ENCODE measurements at places on chromosomes 13 and 19.

GRCh38 chr19:41691268-41691970 lies 3.3 kb upstream of the CEACAM7 start:
- DNase-seq: no peak

DNA sequence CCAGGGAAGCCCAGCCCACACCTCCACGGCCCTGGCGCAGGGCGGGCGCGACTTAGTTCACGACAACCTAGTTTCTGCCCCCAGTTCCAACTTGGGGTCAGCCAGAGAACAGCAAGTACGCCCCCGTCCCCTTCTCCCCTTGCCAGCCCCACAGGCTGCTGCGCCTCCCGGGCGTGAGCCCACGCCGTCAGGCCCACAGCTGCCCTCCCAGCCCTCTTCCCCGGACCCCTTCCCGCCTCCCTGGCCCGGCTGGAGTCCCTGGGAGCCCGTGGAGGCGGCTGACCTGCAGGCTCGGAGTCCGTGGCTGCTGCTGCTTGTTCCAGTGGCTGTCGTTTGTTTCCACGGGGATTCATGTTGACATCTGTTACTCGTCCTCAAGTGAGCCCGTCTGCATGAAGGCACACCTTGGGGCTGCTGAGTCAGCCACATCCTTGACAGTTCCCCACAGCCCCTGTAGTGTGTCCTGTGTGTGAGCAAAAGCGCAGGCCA lies 86.0 kb downstream of the ATP11A start:
- DNase-seq: no peak

DNA sequence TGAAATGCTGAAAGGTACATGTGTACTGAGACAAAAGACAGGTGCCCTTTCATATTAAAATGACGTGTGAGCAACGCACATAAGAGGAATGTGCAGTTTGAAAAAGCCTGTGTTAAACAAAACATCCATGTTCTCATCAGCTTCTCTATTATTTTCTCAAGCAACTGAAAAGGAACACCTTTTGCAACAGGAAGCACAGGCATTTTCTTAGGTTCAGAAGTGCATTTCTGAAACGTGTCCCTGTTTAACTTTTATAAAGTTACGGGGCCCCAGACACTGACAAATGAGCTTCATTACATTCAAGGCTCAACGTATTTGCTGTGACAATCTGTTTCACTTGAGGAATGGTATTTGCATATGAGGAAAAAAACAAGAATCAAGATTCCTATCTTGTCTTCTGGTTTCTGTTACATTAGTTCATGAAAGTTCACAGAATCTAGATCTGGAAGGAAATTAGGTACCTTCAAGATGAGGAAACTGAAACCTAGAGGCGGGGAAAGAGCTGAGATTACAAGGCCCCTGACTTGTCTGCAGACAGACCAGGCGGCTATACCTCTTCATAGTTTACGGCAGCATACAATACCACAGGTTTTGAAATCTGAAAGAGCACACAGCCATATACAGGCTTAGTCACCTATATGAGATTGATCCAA lies 431.7 kb downstream of the KLF12 start:
- no peak for DNase-seq

DNA sequence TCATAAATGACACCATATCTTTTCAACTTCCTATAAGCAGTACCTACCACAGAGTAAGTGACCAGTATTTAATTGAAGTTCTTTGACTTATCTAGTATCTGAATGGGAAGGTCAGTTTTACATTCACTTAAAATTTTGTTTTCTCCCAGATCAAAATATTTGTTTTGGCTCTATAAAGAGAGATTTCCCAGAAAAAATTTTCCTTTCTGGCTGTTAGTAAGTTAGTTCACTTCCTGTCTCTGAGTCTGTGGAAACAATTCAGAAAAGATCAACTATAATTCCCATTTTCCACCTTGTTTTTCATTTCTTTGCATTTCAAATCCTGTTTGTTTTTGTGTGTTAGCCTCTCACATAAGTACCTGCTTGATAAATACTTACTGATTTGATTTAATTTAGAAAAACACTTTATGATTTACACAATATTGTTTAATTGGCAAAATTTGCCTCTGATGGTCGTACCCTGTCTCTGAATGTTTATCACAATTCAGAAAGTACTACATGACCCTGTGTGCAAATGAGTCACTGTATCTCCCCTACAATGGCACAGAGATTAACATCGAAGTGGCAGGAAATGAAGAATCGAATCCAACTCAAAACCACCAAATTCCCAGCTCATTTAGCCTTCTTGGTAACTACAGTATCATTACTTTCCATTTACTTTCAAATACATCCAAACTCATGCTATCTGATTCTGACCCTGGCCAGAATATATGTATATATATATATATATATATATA lies 15.4 kb upstream of the MED4 start:
- no peak for DNase-seq

- DNase-seq: no peak
These were observed 6.9 kb downstream of the B3GNT8 start for GRCh38 chr19:41420101-41420880.

DNA sequence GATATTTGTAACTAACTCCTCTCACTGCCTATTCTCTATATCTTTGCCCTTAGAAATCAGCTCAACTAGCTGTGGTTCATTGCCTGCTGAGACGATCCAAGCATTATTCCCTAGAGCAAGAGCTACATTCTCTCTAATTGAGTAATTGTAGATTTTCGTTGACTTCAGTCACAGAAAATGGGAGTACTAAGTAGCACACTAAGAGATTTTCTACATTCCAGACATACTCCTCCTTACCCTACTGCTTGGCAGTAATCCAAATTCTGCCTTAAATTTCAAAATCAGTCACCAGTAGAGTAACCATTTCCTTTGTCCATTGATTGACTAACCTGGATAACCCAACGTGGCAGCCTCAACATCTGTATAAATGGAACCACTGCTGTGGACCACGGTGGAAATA lies 1786.8 kb downstream of the SLITRK5 start:
- no peak for DNase-seq

- peak; percentile 43 for DNase-seq
These were observed 62.3 kb downstream of the ITGBL1 start for GRCh38 chr13:101514695-101515275.

- peak; percentile 14 for DNase-seq
These were observed 6.9 kb downstream of the DCLK1 start for GRCh38 chr13:36124236-36124822.

DNA sequence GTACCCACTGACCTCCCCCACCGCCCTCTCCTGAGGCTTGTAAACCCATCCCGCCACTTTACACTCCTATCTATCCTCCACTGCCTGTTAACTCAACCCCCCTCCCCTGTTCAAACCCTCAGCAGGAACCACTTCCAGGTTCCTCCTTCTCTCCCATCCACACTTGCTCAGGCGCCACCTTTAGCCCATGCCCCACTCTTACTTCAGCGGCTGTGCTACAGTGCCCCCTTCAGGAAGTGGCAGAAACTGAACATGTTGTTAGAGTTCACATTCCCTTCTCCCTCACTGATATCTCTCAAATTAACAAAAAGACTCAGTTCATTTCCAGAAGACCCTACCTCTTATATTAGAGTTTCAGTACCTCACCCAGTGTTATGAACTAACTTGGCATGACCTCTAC lies 49.4 kb downstream of the ZNF91 start:
- DNase-seq: no peak

DNA sequence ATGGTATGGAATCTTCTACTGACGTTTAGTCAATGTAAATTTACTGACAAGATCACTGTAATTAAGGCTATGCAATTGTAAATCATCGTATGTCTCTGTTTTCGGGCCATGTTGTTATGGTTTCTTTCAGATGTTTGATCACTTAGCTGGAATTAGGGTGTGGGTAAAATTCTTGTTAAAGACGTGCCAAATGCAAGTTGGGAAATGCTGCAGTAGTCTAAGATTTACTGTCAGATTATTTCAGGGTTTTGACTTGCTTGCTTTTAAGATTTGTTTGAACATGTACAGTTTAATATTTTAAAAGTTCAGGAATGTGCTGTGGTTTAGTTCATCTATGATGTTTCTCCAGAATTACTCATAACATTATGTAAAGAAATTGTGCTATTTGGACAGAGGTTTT lies 10.8 kb downstream of the NDFIP2 start:
- DNase-seq: no peak

- DNase-seq: peak; percentile 85
These were observed 99.3 kb upstream of the SOX1 start for GRCh38 chr13:111967572-111968201.

DNA sequence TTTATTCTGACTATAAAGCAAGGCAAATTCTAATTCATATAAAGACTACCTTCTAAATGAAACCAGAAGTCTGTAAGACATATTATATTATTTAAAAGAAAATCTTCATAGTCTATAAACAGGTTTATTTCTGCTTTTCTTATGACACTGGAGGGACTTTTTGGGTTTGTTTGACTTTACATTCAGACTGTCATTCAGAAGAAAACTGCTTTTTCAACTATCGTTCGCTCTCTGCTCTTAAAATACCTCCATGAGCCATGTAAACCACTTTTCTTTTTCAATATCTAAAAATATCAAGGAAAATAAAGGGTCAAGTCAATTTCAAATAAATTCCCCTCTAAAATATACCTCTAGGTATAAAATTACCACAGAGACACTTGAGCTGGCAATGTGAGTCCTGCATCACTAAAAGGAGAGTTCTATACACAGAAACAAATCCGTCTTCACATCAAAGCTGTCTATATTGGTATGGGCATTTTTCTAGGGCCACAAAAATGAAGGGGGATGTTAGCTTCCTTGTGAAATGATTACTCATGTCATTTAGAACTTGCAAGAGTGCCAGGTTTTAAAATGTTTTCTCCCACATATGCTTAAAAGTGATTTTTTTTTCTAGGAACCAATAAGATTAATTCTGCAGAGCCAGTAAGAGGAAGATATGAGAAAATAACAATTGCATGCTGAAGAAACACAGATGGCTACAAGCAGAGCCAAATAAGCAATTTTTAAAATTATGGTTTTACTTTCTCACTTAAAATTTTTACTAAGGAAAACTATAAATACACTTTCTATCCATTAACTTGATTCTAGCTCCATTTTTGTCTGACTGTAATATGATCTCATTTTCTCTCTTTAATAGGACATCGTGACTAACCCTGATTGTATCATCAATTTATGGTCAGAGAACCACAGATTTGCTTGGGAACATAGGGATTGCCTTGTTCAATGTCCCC lies 181.8 kb downstream of the TBC1D4 start:
- peak; percentile 14 for DNase-seq

DNA sequence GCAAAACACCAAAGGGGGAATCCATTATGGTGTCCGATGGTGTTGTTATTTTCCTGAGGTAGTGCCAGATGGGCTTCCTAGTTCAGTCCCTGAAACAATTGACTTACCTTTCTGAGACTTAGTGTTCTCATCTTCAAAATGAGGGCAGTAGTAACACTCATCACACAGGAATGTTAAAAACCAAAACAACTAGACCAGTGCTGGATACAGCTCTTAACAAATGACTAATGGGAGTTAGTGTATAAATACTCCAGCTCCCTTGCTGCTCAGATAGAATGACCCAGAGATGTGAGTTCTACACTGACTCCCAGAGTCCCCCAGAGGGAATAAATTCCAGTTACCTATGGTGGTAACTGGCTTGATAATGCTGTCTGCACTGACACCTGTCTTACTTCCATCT lies 49.9 kb downstream of the MBD3L2B start:
- no peak for DNase-seq

DNA sequence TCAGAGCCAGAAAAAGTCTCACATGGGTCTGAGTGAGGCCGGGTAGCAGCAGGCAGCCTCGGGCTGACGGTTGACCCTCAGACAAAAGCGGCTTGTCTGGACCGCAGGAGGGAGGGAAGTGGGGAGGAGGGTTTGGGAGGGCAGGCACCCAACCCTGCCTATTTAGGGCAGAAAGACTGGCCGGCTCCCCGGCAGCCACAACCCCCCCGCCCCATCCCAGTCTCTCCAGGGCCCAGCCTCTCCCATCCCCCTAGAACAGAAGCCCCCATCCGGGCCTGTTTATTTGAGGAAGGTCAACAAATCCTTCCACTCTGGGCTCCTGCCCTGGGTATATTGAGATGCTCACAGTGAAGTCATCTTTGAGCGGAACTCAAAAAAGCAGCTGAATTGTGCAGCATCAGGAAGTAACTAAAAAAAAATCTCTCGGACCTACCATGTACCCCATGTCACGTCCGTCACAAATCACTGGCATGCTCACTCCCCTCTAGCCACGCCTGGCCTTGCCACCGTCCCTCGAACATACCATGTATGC lies 6.3 kb downstream of the DACT3 start:
- DNase-seq: peak; percentile 82
